ENCODE measurements at places on chromosomes 11 and 22.
A peak's percentile ranks its signal among the peaks of the same experiment; 100 is the strongest.

DNA sequence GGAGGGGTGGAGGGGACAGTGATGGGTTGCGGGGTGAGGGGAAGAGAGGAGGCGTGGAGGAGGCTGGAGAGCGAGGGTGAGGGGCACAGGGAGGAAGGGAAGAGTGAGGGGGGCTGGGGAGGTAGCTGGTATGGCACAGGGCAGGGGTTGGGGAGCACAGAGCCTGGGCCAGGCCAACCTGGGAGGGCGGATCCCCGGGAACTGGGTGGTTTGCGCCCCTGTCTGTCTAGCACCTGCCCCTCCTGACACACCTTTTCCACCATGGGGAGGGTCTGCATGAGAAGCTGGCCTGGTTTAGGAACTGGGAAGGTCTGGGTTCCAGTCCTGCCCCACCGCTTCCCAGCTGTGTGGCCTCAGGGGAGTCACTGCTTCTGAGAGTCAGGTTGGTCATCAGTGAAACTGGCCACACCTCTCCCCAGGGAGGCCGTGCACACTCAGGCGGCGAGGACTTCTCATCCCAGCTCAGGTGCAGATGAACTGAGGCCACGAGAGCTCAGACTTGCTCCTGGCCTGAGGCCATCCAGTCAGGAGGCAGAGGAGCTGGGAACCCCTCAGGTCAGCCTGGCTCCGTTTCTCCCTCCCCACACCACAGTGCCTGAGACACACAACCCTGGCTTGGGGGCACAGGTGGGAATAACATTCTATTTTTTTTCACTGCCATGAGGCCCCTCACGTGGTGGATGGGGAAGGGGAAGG is 95.6 kb downstream of the PHF21B start:
- no peak for DNase-seq

- no peak for DNase-seq
These were observed 512.2 kb upstream of the ARHGAP42 start for GRCh38 chr11:100174881-100175280.

DNA sequence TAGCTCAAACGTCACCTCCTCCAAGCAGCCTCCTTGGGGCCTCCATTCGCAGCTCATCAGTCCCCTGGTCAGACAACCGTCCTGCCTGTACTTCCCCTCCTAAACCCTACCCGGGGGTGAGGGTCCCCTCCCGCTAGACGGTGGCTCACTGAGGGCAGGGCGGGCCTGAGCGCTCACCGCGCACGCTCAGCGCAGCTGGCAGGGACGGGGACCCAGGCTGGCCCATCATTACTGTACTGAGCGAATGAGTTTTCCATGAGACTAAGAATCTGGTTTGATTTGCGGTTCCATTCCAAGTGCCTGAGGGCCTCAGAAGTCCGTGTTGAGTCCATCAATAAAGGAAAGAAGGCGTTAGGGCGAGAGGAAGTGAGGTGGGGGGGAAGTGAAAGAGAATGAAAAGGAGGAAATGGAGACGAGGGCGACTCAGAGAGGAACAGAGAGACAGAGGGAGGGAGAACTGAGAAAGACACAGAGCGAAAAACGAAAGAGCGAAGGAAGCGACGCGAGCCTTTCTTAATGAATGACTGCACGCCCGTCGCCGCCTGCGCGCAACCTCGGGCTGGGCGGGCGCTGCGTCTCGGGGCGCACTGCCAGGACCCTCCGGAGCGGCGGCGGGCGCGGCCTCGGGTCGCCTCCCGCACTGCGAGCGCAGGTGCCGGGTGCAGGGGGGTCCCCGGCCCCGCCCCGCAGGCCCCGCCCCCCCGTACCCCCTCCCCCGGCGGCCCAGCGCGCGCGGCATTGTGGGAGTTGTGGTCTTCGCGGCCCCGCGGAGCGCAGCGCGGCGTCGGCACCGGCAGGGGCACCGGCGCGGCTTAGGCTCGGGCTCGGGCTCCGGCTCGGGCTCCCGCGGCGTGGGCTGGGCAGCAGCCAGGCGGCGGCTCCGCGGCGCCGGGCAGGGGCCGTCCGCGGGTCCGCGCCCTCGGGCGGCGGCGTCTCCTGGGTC is at the start of gene ASPHD2:
TSS of gene ASPHD2 (plus strand) at position 746 of the 943 bp plus-strand sequence. CDS start 4,356 bp downstream, outside the sequence.
- peak; percentile 93 for DNase-seq

DNA sequence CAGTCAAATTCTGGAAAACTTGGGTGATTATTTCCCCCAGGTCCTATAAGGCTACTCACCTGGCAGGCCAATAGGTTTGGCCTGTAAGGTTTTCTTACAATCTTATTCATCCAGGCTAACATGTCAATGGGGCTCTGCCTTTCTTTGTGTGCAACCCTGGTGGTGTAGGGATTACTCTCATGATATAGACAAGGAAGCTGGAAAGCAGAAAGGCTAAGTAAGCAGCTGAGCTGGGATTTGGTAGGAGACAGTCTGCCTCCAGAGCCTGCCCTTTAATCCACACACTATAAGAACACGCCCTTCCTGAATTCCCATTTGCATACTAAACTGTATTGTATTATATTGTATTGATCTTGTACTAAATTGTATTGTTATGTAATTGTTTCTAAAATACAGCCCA is 373.3 kb upstream of the CCDC90B start:
- DNase-seq: no peak

DNA sequence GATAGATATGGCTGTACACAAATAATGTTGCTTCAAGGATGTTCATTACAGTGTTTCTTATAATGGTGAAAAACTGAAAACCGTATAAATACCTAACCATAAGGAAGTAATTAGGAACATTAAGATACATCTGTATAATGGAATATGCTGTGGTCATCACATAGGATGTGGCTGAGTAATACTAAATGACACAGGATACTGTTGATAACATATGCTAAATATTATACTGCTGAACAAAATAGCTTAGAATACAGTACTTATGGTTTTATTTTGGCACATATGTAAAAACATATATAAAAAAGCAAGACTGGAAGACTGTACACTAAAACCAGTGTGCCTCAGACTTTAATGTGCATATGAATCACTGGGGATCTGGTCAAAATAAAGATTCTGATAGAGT is 43.8 kb downstream of the FBXO7 start:
- no peak for DNase-seq

DNA sequence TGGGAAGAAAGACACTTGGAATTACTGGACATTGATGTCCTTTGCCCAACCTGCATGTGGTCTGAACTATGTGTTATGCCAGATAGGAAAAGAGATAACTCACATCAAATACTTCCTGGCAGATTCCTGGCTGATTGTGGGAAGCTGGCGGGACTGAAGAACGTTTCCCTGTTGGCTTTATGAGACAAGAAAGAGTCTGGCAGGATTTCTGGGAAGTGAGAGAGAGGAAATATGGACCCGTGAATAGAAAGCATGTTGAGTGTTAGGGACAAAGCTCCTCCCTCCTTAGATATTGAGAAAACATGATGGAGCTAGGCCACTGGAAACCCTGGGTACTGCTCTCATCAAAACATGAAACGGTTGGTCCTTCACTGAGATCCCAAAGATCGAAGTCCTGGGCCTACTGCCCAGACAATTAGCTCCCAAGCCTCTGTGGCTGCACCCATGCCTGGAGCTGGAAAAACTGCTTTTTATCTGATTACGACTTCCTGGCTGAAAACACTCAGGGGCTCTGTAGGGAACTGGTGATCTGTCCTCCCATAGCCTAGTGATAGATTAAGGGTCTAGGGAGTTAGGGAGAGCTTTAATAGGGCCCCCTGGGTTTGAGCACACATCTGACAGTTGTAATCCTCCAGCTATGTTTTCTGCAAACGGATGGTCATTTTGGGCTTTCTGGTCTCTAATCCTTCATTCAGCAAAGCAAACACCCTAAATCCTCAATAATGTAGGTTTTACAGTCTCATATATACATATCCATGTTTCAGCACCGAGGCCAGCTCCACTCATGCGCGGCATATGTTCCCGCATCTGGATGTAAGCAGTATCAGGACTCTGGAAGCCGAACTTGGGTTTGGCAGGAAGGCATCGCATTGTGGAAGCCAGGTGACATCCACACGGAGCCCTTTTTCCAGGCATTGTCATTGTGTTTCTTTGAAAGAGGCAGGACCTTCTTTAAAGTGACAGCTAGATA is 6.1 kb upstream of the B3GAT1 start:
- no peak for DNase-seq

GRCh38 chr11:70207531-70208131 is 4.5 kb downstream of the FADD start:
- DNase-seq: no peak

DNA sequence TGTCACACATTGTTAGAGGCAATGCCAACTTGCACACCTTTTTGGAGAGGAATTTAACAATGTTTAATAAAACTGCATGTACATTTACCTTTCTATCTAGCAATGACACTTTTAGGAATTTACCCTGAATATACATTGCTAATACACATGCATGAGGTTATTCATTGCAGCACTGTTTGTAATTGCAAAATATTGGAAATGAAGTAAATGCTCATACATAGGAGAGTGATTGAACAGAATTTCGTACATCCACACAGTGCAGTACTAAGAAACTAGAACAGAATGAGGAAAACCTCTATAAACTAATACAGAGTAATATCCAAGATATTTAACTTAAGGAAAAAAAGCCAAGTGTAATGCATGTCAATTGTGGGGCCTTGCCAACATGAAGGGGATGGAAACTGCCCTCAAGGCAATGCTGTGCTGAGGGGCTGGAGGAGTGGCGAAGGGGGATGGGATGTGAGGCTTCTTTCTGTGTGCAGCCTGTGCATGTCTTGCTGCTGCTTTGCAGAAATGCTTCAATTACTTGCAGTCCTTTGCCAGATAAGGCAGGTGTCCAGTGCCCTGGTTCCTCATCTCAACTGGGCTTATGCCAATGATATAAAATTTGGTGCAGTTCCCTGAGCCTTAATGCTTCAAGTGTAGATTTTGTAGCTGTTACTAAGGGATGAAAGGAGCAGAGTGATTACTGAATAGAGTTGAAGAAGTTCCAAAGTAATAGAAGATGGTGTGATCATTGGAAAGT is 96.1 kb downstream of the GRIA4 start:
- no peak for DNase-seq

- DNase-seq: no peak
These were observed 16.4 kb downstream of the RPL27A start for GRCh38 chr11:8698917-8699441.

DNA sequence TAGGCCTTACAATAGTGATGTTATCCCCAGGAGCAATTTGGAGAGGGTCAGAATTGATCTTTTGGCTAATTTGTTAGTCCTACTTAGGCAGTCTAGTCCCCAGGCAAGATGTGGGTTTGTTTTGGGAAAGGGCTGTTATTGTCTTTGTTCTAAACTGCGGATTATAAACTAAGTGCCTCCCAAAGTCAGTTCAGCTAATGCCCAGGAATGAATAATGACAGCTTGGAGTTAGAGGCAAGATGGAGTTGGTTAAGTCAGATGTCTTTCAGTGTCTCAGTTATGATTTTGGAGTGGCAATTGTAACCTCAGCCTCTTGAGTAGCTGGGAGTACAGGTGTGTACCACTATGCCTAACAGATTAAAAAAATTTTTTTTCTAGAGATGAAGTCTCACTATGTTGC is 7.3 kb upstream of the CLNS1A start:
- no peak for DNase-seq

DNA sequence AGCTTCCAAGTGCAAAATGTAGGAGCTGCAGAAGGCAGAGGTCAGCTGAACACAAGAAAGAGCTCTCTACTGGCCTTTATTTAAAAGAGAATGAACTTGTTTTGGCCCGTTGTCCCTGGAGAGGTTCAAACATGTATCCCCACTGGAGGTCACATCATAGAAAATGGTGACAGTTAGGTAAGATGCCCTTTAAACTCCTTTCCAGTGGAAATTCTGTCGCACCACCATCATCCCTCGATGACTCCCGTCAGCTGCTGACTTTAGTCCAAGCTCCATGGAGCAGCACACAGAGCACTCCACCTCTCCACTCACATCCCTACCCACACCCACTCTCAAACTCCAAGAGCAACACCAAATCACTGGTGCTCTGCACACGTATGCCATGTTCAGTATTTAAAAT is 15.2 kb upstream of the P4HA3 start:
- no peak for DNase-seq

- DNase-seq: peak; percentile 42
These were observed 33.4 kb downstream of the AMBRA1 start for GRCh38 chr11:46560300-46560991.

- no peak for DNase-seq
These were observed 21.1 kb downstream of the SHISA8 start for GRCh38 chr22:41893591-41894375.

GRCh38 chr11:86990031-86990430 is 34.8 kb upstream of the FZD4 start:
- no peak for DNase-seq
